ENCODE measurements at places on chromosomes 5 and 9. TPM values are rescaled to one million over a fixed set of nuclear protein-coding genes. Genes with fewer than 3 reads are reported as not detected.

Gene GKAP1
- 1.7 TPM for total RNA-seq

Gene CDH9
- not detected for total RNA-seq

Gene ENC1
- total RNA-seq = 70.8 TPM

Gene ADRA1B
- 0.56 TPM for total RNA-seq

DNA sequence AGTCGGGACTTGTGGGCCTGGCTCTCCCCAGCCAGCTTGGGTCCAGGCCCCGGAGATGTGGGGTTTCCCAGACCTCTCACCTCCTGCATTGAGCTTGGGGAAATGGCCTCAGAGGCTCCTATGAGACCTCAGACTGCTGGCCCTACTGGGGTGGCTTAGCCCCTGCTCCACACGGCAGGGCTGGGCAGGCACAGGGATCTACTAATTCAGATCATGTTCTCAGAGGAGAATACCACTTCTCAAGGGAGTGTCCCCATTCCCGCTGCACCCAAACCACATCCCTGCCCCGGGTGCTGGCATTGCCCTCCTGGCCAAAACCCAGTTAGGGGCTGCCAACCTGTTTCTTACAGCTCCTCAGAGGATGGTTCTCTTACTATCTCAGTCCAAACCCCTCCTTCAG is 82.1 kb upstream of the LMX1B start:
- DNase-seq = no peak

GRCh38 chr9:137277329-137278041 is at the start of gene TOR4A:
TOR4A (plus strand) TSS chr9:137277726; CDS start chr9:137278690, 964 bp downstream.
- DNase-seq = peak; percentile 86

GRCh38 chr9:126335837-126336735 is 9.5 kb downstream of the MVB12B start:
- no peak for DNase-seq

DNA sequence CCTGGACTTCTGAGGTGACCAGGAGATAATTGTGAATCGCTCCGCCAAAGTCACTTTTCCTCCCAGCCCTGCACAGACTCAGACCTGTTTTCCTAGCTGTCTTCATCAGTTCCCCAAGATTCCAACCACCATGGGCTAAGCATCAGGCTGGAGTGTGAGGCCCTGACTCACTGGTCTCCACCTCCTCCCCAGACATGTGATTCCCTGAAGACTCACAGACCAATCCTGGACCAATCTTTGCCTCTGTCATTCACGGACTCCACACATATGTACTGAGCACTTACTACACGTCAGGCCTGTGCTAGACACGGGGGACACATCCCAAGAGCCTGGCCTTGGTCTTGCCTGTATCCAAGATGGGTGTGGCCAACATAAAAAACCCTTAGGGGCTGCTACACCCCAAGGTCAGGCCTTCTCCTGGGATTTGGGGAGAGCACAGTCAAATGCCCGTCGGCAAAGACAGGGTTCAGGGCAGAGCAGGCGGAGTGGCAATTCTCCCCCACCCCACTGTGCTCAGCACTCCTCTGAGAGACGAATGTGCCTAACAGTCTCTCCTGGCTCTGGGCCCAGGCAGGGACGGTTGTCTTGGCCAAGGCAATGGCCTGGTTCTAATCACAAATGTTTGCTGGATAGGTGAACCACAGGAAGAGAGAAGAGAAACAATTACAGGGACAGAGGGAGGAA is 11.9 kb downstream of the EEIG1 start:
- peak; percentile 94 for DNase-seq

- DNase-seq = peak; percentile 79
Observed at GRCh38 chr5:122192497-122193496, 63.5 kb downstream of the ZNF474 start.

- DNase-seq = peak; percentile 50
Observed at GRCh38 chr5:32190095-32190494, 16.0 kb upstream of the GOLPH3 start.

DNA sequence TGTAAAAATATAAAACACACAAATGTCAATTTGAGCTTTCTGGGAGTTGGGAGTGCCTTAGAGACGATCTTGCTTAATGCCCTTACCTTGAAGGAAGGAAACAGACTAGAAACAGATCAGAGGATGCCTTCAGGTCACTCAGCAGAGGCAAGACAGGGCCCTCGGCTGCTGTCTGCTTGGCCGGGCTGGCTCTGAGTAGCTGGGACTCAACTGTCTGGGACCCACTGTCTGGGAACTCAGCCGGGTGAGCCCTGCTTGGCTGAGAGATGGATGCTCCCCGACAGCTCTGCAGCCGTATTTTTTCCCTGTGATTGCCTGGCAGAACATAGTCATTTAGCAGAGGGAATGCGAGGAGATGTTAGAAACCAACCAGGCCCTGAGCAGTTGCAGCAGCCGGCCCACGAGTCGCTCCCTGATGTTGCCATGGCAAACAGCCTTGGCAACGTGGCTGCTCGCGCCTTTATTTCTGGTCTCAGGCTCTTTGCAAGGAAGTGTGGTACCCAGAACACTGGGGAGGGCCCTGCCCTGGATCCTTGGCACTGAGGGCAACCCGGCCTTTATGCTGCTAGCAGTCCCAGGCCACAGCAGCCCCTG is 10.9 kb downstream of the PPARGC1B start:
- DNase-seq = no peak

GRCh38 chr9:75084081-75084672 is 3.8 kb downstream of the NMRK1 start:
- no peak for DNase-seq

DNA sequence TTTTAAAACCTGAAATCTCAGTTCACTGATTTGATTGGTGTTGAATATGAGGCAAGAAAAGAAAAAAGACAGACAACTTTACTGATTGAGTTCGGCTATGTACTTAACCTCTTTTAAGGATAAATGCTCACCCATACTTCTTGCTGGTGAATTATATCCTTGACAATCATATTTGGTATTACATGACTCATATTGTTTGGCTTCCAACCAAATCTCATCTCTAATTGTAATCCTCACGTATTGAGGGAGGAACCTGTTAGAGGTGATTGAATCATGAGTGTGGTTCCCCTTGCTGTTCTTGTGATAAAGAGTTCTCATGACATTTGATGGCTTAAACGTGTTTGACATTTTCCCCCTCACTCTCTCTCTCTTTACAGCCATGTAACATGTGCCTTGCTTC is 255.6 kb upstream of the IZUMO3 start:
- DNase-seq = no peak

- no peak for DNase-seq
Observed at GRCh38 chr9:127735530-127736185, 564 bp upstream of the TOR2A start.

DNA sequence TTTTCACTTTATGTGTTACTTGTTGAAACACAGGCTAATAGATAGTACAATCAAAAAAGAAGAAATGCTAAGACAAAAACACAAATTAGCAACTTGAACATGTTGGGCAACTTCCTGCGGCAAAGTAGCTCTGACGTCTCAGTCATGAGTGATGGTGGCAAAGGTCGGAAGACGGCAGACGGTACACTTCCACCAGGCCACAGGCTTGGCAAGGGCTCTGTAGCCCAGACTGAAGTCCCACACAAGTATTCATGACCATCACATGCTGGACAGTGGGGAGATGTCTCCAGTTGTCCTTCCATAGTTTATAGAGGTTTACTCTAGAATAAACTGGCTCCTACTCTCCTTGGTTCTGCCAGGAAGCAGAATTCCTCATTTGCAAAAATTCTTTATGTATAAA is 831.3 kb downstream of the MTRR start:
- DNase-seq = peak; percentile 61

DNA sequence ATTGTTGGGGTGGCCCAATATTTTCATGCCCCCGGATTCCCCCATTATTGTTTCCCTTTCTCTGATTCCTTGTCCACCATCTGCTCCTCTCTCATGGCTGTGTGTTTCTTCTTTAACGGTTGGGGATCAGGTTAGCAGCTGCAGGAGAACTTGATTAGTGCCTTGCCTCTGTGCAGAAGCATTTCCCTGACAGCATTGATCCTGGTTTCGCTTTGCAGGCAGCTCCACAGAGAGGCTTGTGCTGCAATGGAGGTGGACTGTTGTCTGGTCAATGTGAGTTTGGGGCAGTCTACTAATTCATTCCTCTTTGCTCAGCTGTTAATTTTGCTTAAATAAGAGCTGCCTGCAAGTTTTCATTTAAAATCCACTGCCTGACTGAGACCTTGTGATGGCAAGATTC is 32.5 kb upstream of the SSBP2 start:
- no peak for DNase-seq

- DNase-seq = peak; percentile 88
Observed at GRCh38 chr5:58407042-58407719, 52.7 kb downstream of the PLK2 start.

DNA sequence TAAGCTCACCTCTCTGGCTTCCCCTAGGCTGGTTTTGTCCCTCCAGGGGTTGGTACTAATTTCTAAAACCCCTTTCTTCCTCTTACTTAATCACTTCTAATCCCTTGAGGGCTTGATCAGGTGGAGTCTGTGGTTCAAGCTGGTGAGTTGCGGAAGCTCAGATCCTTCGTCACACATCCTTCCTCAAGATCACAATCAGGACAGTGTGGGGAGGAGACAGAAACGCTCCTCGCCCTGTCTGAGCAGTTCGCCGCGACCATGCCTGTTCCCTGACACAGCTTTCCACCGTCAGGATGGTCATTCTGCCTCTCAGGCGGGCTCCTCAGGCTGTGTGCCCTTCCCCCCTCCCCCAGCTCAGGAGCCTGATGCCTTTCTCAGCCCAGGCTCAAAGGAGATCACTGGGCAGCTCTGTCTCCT is 24.3 kb downstream of the CPLX2 start:
- DNase-seq = no peak

Measured in IMR-90 (cell line).